NCI-H526 (cell line): ENCODE measurements at places on chromosomes 16 and 17.

GRCh38 chr17:76543826-76544545 is 4.1 kb downstream of the PRCD start:
- DNase-seq, result no peak

- DNase-seq, result no peak
These were observed 6.6 kb downstream of the OGFOD1 start for GRCh38 chr16:56457927-56458470.

DNA sequence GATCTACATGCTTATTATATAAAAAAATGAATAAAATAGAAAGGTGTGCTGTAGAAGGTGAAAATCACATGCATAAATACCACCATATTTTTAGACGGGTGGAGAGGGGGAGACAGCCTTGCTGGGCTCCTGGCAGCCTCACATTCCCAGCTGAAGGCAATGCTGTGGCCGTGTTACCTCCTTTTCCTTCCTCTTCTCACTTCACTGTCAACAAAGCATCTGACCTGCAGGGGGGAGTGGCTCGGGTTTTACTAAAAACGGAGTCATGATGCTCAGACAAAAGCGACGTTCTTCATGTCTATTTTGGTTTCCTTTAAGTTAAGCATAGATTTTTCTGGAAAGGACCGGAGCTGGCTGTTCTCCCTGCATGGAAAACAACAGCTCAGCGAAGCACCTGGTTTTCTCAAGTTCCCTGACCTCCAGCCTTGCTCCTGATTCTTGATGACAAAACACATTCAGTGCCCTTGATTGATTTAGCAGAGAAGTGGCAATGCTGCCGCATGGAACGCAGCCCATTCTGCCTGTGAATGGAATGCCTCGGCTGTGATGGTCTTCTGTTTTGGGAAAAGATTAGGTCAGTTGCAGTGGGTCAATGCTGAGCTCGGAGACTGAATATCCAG is 5.5 kb upstream of the RPTOR start:
- DNase-seq, result no peak

- DNase-seq, result no peak
These were observed 8.9 kb downstream of the HAGH start for GRCh38 chr16:1817716-1818115.

- no peak for DNase-seq
These were observed 14.3 kb downstream of the SLC16A3 start for GRCh38 chr17:82242977-82243647.

DNA sequence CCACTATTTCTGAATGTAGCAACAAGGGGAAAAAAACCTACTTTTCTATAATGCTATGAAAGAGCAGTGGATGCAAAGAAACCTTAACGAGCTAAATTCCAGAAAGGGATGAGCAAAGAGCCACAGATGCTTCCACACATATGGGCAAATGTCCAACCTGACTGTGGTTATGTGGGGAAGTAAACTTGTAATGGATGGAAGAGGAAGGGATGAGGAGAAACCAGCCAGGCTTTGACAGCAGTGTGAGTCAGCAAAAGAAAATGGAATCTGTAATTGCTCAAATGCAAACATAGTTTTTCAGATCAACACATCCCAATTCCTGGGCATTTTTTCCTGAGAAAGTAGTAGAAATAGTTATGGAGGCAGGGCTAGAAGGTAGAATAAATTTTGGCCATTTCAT is 204.8 kb upstream of the CPHXL start:
- DNase-seq, result no peak

DNA sequence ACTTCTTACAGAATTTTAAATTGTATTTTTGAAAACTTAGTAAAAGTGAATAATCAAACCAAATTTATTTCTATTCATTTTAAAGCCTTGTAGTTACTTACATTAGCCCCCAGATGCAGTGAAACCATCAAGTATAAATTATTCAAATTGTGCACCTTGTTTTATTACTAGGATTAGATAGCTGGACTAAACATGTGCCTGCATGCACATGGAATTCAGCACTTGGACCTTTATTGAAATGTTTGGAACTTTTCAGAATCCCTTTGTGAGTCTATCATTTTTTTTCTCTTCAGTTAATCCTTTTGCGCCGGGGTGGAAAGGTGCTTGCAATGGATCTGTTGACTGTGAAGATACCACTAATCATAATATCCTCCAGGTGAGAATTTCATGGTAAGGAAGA is 4.7 kb downstream of the ZPBP2 start:
- peak; percentile 60 for DNase-seq

- no peak for DNase-seq
These were observed 14.6 kb downstream of the CRLF3 start for GRCh38 chr17:30809867-30810266.

GRCh38 chr17:6677158-6677831 is 25.7 kb downstream of the C17orf100 start:
- DNase-seq, result no peak

GRCh38 chr17:8518326-8518725 is 82.6 kb downstream of the NDEL1 start:
- DNase-seq, result no peak

GRCh38 chr16:13866073-13866472 is 53.9 kb upstream of the ERCC4 start:
- DNase-seq, result peak; percentile 87

- DNase-seq, result no peak
These were observed 34.1 kb upstream of the CDC6 start for GRCh38 chr17:40253565-40253964.

DNA sequence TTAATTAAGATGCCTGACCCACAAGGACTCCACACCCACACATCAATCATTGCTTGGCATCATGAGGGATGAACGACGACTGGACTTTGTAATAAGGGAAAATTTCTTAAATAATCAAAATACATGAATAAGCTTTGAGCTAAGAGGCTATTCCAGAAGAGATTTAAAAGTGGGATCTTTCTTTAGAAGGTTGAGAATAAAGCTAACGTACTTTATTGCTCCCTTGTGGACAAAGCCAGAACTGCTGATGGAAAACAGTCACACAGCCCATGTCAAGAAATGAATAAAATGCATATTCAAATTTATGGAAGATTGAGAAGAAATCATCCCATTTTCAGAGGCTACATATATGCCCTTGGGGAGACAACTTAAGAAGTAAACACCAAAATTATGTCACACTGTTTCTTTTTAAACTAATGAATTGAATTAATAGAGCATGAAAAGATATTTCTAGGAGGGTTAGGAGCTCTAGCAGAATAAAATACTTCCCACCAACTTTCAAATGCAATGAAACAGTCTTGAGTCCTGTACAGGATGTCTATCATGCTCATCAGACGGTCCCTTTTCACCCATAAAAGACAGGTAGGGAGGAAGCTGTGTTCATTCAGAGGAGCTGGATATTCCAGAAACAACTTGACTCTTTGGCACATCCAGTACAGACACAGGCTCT is 60.2 kb upstream of the PHOSPHO1 start:
- DNase-seq, result peak; percentile 37

DNA sequence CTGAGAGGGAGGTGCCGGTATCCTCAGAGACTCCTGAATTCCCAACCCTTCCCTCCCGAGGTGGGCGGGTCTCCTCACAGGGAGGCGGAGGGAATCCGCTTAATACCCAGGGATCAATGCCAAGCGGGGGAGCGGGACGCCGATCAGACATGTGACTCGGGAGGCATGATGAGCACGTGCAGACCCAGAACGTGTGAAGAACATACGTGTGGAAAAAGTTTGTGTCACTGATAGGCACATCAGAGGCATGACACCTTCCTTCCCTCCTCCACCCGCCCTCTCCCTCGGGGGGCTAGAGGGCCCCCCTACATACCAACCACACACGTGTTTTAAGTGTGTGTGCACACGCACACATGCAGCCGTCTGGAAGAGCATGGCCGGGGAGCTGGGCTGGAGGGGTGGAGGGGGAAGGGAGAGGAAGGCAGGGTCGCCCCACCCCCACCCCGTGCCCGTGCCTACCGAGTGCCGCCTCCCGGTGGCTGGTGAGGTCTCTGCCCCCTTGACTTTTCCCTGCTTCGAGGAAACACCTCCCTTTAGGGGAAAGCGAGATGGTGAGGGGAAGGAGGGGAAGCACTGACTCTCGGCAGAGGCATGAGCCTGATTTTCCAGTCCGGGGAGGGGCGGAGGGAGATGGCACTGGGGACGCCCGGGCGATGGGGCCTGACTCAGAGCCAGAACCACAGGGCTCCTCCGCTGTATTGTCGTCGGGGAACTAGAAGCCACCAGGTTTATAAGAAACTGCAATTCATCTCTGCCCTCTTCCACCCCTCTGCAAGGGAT is 12.1 kb upstream of the TBX21 start:
- peak; percentile 47 for DNase-seq

- DNase-seq, result no peak
These were observed 272.4 kb upstream of the CDH11 start for GRCh38 chr16:65394281-65394680.

DNA sequence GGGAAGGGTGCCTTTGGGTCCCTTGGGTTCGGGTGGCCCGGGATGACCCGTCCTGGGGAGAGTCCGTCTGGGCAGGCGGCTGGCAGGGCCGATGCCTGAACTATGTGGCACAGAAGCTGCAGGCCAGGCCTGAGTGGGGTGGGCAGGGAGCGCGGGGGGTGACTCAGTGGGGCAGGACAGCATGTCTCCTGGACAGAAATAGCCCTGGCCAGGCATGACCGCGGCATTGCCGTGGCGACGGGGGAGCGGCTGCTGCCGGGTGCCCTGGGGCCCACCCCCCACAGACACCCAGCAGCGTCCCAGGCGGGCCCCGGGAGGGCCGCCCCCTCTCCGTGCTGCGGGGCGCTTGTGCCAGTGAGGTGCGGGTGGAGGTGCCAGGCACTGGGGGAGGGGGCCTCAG is 1.8 kb upstream of the C1QTNF8 start:
- DNase-seq, result no peak

DNA sequence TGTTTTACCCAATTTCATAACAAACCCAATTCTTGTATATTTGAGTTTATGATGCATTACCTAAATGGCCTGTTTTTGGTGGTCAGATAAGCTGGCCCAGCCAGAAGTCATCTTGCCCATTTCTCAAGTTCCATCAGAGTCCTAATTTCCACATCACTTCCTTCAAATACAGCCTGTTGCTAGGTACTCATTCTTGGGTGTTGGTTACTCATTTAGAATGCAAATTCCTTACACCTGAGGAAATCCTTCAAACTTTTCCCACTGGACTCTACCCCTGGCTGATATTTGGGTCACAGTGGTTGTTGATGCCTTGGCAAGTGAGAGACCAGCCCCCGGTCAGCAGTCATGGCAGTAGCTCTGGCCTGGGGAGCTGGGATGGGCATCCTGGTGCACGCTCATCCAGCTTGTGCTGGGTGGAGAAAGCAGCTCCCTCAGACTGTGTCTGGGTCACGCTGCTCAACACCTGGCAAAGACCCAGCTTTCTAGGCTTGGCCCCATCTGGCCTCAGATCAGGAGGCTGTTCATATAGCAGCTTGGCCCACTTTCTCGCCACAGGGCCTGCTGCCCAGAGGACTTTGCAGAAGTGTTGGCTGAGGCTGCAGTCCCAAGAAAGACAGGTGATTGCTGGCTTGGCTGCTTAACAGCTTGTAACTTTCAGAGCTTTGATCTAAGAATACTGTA is 25.8 kb downstream of the WSB1 start:
- DNase-seq, result no peak

- no peak for DNase-seq
These were observed 2.9 kb downstream of the SLC39A11 start for GRCh38 chr17:73089322-73090317.

- peak; percentile 82 for DNase-seq
These were observed 4.6 kb downstream of the RASD1 start for GRCh38 chr17:17491546-17491988.

DNA sequence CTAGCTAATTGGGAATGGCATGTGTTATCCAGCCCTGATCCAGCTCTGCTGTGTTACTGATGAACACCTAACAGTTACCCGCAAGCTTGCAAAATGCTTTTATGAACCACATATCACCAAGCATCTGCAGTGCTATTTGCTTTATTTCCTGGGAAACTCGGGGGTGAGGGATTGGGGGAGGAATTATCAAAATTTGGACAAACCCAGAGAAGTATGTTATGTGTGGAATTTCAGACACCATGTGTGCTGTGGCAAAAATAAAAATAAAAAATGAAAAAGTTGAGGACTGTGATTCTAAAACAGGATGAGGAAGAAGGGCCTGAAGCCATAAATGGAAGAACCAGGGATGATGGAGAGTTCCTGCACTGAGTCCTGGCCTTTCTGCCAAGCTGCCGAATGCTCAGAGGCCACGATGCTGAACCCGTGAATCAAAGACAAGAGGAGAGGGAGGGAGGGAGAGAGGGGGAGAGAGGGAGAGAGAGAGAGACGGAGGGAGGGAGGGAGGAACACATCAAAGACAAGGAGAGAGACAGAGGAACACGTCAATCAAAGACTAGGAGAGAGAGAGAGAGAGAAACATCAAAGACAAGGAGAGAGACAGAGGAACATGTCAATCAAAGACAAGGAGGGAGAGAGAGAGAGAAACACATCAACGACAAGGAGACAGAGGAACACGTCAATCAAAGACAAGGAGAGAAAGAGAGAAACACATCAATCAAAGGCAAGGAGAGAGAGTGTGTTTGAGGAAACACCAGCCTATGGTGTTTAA is 89.8 kb downstream of the MRM3 start:
- no peak for DNase-seq

DNA sequence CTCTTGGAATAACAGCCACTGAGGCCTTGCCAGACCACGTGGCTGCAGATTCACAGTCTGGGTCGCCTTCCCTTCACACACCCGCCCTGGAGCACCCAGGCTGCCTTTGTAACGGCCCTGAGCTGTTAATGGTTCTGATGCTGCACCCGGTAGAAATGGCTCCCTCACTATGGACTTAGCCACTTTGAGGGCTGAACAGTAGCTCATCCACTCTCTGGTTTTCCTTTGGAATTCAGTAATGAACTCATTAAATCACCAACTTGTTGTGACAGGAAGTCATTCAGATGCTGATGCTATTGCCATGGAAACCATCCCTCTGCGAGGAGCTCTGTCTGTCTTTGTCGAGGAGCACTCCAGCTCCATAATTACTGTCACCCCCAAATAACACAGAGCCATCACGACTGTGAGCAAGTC is 59.2 kb downstream of the CDK5R1 start:
- peak; percentile 11 for DNase-seq

GRCh38 chr16:66717112-66717675 is 20.7 kb upstream of the CMTM4 start:
- DNase-seq, result peak; percentile 1

DNA sequence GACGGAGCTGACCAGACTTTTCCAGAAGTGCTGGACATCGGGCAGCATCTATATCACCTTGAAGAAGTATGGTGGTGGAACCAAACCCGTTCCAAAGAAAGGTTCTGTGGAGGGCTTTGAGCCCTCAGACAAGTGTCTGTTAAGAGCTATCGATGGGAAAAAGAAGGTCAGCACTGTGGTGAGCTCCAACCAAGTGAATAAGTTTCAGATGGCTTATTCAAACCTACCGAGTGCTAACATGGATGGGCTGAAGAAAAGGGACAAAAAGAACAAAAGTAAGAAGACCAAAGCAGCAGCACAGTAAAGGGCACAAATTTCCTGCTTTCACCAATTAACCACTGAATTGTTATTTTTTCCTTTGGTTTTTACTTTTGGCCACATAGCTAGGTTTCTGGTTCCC is 6.9 kb downstream of the KAT7 start:
- no peak for DNase-seq

GRCh38 chr17:82231312-82231561 is 2.4 kb downstream of the SLC16A3 start:
- no peak for DNase-seq
